KG1 (cell line): ENCODE measurements at places on chromosomes 3 and 15.

GRCh38 chr3:23712656-23713559 lies 92.8 kb upstream of the UBE2E1 start:
- no peak for DNase-seq

DNA sequence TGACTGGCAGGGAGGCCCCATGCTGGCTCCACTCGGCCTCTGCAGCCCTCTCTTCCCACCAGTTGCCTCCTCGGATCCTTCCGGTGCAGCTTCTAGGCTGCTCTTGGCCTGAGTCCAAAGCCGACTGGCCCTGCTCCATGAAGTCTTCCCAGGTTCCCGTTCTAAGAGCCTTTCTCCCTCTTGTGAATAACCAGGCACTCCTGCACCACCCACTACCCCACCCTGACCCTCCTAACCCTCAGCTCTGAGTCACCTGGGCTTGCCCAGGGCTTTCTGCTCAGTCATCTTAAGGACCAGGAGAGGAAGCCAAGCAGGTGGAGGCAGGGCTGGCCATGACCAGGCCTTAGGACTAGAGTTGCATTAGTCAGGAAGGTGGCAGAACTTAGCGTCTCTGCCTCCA lies 28.1 kb upstream of the CNBP start:
- DNase-seq = no peak

- no peak for DNase-seq
Observed at GRCh38 chr3:151866711-151867410, 6.6 kb upstream of the SUCNR1 start.

DNA sequence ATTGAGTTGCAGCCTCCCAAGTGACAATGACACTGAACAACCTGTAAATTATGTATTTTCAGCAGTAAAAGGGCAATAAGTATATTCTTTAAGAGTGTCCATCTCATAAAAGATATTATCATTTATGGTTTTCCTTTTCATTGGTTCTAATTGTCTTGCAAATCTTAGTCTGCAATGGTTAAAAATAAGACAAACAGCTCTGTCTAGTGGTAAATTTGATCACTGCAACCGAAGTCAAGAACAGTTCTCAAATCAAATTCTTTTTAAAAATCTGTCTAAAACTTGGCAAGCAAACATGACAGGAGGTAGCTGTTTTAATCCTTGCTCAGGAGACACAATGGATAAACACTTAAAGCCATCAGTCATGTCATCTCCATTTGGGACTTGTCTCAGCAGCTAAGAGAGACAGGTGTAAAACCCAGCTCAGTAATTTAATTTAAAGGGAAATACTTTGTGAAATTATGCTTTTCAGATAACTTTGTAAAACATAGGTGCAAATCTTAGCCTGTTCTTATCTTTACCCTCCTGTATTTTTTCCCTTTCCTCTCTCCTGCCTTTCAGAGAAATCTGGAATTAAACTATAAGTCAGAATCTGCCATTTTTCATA lies 150.3 kb upstream of the ARHGEF26 start:
- DNase-seq = no peak

GRCh38 chr15:99704444-99704838 lies 28.8 kb downstream of the LYSMD4 start:
- DNase-seq = peak; percentile 65

DNA sequence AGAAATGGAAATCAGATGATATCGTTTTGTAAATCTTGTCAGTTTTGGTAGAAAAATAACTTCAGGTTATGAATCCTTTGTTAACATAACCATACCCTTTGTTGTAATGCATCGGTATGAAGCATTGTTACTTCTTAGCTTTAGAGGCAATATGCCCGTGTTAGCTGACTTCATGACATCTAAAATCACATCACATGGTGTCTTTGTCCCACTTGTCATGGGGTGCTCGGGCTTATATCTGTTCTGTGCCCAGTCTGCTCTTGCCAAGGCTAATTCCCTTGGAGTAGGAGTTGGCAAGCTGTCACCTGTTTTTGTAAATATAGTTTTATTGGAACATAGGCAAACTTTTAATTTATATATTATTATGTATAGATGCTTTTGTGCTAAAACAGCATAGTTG lies 39.6 kb downstream of the SLC25A26 start:
- no peak for DNase-seq

- no peak for DNase-seq
Observed at GRCh38 chr15:29226436-29227208, 43.0 kb downstream of the NSMCE3 start.

GRCh38 chr15:70147778-70148177 lies 50.1 kb upstream of the TLE3 start:
- no peak for DNase-seq
